IPS-NIHi11 (cell line): ENCODE measurements at places on chromosomes 6 and 20.

DNA sequence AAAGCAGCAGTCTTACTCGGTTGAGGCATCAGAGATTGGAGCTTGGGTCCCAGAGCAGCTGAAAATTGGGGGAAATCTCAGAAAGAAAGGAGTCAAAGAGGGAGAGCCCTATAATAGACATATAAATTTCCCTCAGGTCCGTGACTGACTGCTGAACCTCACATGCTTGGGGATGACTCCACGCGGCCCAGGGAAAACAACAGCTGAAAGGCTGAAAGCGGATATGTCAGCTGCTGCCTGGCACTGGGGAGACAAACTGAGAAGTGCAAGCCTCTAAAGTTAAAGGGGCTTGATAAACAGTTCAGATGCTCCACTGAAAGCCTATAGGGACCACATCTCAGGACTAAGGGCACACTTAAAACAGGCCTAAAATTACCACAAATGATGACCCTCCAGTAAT lies 255.9 kb upstream of the RIN2 start:
- DNase-seq: no peak

- DNase-seq: no peak
Observed at GRCh38 chr6:3058957-3059356, 9.3 kb upstream of the RIPK1 start.

DNA sequence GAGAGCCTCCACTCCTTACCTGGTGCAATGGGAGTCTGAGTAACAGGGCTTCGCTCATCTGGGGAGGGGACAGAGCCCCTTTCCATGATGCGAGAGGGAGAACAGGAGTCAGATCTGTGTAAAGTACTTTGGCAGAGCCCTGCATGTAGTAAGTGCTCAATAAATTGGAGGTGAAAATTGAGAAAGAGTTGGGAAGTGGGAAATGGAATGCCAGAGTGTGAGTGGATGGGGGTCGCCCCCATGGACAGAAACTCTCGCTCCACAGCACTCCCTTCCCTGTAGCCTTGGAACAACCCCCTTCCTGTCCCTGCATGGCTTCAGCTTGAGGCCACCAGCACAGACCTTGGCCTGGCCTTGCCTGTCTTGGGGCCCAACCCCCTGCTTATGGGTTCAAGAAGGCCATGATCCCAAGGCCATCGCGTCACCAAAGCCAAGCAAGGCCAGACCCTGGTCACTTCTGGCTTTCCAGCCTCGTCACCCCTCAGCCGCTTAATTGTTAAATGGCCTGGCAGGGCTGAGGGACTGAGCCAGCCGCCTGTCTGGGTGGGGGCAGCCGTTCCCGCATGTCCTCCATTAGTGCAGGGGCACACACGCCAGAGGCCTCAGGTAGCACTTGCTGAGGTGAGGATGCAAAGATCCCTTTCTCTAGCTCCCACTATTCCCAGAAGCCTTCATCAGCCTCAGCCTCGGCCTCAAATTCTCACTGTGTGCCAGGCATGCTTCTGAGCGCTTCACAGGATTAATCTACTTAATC lies 93.7 kb upstream of the PTPN1 start:
- no peak for DNase-seq

- no peak for DNase-seq
Observed at GRCh38 chr20:23161968-23162696, 76.0 kb upstream of the CD93 start.

DNA sequence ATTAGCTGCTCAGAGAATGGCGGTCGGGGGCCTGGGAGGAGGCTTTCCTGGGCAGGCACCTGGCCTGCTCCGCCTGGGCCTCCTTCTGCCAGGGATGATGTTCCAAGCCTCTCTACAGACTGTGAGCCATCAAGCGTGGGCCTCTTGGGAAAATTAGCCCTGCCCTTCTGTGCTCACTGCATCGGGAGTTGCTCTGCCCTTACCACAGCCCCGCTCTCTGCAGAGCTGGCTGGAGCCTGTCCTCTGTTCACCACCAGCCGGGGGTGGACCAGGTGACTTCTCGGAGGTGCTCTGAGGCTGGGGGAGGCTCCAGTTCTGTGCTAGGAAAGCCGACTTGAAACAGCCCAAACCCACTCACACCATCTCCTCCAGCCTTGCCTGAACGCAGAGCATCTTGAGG lies 24.2 kb downstream of the MDGA1 start:
- no peak for DNase-seq

- DNase-seq: no peak
Observed at GRCh38 chr20:19828232-19828631, 70.2 kb downstream of the RIN2 start.

- DNase-seq: no peak
Observed at GRCh38 chr6:165968408-165968807, 199.2 kb downstream of the TBXT start.

- no peak for DNase-seq
Observed at GRCh38 chr6:31007694-31008093, 2.6 kb upstream of the MUC22 start.

GRCh38 chr20:13515796-13516558 lies 122.8 kb downstream of the TASP1 start:
- DNase-seq: no peak

GRCh38 chr6:132236744-132237143 lies 164.5 kb downstream of the MOXD1 start:
- peak; percentile 54 for DNase-seq

DNA sequence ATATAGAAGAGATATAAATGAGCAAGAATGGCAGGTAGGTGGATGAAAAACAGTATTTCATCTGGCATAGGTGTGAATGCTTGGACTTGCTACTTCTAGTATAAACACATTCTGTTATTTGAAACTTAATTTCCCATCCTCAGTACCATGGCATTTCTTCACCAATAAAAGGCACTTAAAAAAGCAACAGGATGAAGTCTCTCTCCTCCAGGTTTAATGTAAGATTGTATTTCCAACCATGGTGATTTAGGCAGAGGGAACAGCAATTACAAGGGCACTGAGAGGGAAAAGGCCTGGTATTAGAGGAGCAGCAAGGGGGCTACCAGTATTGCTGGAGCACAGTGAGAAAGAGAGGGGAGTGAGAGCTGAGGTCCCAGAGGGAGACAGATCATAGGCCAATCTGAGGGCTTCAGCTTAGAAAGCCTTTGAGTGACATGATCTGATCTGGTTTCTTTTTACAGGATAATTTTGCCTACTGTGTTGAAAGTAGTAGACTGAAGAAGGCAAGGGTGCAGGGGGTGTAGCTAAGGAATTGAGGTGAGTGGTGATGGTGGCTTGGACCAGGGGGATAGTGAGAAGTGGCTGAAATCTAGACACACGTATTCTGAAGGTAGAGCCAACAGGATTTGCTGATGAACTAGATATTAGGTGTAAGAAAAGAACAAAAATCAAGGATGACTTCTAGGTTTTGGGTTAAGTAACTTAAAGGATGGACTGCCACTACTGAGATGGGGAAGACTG lies 67.8 kb upstream of the SMIM29 start:
- DNase-seq: no peak

DNA sequence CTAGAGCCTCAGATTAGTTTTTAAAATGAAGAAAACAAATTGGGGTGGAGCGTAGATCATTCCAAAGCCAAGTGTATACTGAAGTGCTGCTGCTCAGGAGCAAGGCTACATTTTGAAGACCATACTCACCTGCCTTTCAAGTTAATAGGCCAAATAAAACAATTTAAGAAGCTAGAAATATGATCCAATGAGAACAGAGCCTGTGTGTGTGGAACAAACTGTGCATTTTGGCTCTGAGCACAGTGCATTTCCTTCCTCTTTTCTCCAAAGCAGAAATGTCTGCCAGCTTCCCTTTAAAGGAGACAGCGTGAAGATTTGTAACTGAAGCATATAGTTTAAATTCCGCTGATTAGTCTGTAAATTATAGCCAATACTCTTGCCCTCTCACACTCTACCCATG lies 3.2 kb upstream of the IFNGR1 start:
- DNase-seq: no peak

DNA sequence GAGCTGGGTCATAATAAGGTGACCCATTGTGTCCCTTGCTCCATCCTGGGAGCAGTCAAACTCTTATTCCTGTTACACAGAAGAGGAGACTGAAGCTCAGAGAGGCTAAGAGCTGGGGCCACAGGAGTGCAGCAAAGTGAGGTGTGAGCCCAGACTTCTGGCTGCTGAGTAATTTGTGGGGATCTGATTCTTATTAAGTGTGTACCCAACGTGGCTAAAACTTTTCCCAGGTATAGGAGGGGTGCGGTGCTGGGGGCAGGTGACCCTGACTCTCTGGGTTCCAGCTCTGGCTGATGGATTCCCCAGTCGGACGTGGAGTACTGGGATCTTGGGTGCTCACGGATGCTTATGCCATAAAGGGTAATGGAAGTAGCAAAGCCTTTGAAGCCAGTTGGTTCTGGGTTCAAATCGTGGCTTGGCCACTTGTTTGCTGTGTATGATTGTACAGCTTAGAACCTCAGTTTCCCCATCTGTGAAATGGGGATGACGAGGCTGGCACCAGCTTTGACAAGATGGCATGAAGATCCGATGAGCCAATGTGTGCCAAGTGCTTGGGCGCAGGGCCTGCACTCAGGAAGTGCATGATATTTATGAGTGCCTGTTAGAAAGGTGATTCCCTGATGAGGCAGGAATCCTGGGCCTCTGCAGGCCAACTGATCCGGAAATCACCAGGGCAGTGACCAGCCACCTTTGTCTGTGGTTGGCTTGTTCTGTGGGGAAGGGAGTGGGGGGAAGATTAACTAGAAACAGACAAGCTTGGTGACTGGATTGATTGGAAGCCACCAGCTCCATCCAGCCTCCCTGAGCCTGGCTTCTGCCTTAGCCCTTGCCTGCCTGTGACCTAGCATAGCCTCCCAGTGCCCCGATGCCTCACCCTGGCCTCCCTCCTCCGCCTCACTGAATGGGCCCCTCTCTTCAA lies 6.0 kb downstream of the SRC start:
- DNase-seq: no peak

DNA sequence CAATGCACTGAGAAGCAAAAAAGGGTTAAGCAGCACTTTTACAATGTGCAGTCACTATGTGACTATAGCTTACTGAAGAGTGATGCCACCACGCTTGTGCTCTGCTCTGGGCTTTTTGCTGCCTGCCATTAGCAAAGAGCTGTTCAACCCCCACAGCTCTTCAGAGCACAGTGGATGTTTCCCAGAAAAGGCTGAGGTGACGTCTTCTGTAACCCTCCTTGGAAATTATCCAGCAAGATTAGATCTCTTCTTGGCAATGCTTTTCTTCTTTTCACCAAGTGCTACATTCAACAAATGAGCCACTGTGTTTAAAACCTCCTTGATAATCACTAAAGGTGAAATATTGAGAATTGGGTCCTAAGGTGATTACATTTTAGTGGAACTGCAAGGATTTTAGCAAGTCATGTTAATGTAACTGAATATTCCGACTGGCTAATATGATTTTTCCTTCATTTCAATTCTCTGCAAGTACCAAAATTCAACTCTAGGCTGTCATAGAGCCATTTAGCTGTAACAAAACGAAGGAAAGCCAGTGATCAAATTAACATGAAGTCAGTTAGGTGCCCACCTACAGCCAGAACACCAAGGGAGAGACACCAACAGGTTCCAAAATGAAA lies 34.9 kb downstream of the ELOVL5 start:
- DNase-seq: no peak

DNA sequence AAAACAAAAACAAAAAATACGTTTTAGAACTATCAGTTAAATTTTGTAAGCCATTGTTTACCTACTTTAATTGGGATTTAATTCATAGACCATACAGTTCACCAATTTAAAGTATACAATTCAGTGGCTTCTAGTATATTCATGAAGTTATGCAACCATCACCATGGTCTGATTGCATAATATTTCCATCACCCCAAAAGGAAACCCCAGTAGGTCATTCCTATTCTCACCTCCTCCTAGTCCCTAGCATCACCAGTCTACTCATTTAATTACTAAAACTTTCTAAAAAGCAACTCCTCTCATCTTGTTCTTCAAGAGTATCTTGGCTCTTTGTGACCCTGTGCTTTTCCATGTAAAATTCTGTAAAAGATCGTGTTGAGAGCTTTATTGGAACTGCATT lies 60.2 kb downstream of the ASXL1 start:
- DNase-seq: no peak

DNA sequence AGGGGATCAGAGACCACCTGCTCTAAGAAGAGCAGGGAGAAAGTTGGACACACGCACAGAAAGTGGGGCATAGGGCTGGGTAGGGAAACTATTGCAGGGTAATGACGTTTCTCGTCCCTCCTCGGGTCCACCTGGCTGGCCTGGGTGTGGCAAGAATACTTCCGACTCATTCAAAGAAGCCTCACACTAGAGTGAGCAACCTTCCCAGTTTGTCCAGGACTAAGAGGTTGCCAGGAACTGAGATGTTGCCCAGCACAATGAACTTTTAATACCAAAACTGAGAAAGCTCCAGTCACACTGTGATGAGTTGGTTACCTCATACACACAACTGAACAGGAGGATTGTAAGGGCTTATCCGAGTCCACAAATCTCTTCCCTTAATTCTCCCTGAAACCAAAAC lies 74.5 kb upstream of the ADGRF1 start:
- DNase-seq: no peak

- DNase-seq: no peak
Observed at GRCh38 chr20:60242836-60243505, 284.7 kb downstream of the CDH26 start.

- DNase-seq: no peak
Observed at GRCh38 chr20:62349556-62350097, 17.5 kb downstream of the LAMA5 start.

GRCh38 chr6:33719326-33719987 lies 8.0 kb upstream of the UQCC2 start:
- DNase-seq: no peak

GRCh38 chr20:33909331-33909921 lies 84.3 kb upstream of the RALY start:
- DNase-seq: no peak

DNA sequence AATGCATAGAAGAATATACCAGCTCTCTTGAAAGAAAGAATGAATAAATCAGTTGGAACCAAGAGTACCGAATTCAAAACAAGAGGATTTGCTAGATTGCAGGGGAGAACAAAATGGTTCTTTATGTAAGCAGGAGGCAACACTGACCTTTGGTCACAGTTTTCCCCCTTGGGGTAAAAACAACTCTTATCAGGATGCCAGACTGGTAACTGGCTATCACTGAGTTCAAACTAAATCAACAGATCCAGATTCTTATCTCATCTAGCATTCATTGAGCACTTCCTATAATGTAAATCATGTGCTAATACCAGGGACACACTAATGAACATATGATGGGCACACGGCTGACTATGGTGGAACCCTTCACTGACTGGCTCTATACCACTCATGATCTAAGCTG lies 4.8 kb upstream of the IL17F start:
- no peak for DNase-seq

DNA sequence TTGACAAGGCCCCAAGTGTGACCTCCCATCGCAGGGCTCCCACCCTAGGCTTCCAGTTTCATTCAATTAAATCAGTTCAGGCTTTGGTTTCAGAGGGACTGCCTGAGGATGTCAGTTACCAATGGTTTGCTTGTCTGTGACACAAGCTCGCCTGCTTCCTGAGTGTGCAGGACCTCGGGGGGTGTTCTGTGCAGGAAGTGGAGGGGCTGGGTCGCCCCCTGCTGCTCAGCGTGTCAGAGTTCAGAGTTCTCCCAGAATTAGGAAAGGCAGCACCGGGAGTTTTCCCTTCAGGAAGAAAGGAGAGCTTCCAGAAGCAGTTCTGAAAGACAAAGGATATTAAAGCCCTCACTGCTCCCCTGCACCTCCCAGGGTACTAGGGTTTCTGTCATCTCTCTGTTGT lies 50.8 kb upstream of the TGM3 start:
- DNase-seq: no peak
